ENCODE measurements at places on chromosomes 5 and 9.

GRCh38 chr5:143245929-143246561, 157.4 kb downstream of the NR3C1 start:
- DNase-seq, result no peak

DNA sequence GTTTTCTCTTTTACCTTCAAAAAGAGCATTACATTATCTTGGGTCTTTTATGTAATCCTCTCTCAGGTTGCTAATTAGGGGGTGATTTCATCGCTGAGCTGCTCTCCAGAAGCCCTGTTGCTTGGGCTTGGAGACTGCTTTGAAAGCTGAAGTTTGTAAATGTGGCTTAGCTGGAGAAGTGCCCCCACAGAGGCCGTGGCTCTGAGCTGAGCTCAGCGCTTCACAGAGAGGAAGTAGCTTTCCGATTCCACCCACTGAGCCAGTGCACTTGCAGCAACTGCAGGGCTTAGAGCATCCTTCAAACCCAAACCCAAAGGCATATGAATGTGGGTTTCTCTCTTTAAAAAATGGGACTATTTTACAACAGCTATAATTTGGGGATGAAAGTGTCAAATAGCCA, 13.7 kb upstream of the NXNL2 start:
- DNase-seq, result no peak

GRCh38 chr9:31700252-31701045, 684.0 kb upstream of the ACO1 start:
- DNase-seq, result no peak

GRCh38 chr9:2602704-2603116, 18.9 kb upstream of the VLDLR start:
- no peak for DNase-seq

DNA sequence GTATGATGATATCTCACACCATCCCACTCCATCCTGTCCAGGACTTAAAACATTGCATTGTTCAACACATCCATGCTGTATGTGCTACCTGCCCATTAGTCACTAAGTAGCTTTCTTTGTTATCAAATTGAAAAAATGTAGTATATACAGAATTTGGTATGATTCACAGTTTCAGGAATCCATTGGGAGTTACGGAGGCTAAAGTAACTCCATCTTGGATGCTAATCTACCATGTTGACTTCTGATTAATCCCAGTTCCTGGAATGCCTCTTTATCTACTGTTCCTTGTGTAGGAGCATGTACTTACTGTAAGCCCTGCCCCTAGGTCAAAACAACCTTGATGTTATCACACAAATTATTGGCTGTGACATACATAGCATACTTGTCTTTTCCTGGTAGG, 38.9 kb upstream of the FOXB2 start:
- DNase-seq, result no peak

GRCh38 chr9:112793213-112793810, 42.8 kb downstream of the SNX30 start:
- no peak for DNase-seq

DNA sequence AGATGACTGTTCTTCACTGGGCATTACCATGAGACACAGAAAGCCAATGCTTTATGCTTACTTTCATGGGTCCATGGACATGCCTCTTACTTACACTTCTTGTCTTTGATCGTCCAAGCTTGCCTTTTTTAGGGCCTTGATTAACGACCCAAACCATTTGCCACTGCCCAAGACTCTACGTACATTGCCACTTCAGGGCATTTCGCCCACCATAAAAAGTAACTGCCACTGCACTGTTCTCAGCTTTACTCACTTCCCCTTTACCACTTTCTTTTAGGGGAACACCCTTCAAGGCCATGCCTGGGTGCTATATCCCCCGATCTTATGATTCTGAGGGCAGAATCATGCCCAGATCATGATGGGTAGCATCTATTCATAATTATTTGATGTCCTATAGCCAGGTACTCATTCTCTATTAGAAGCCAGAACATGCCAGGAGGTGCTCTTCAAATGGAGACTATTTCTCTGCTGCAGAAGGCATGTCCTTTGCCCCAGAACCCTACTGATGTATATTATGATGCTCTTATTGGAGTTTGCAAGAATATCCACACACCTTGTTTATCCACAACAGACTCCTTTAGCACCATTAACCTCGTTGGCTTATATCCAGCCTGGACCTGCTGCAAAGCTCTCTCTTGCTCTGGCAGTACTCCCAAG, 64.1 kb upstream of the RAD23B start:
- no peak for DNase-seq

DNA sequence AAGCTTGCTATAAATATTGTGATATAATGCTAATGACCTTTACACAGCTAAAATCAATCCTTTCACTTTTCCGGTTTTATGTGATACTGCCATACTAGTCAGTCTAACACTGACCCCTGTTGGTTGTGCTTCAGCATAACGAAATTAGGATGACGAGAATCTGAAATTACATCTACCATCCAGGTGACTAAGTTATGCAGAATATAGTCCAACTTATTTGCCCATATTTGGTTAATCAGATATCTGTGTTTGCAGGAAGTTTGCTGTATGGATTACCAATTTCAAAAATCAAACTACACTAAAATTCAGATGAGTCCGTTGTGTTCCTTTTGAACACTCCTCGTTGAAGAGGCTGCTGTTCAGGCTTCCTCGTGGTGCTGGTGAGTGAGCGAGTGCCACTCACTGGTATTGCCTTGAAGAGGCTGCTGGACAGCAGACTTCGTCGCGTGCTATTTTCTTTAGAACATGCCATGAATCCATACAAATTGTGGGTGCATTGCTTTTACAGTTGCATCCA, 32.5 kb downstream of the TENT4A start:
- DNase-seq, result peak; percentile 25

- no peak for DNase-seq
These were observed 250.0 kb upstream of the TNC start for GRCh38 chr9:115367780-115368525.

- DNase-seq, result no peak
These were observed 158.5 kb upstream of the RGS7BP start for GRCh38 chr5:64347309-64347708.

- DNase-seq, result peak; percentile 40
These were observed 3.1 kb downstream of the HMCN2 start for GRCh38 chr9:130268521-130269211.

- DNase-seq, result no peak
These were observed 44.5 kb upstream of the DPYSL3 start for GRCh38 chr5:147554261-147554817.

DNA sequence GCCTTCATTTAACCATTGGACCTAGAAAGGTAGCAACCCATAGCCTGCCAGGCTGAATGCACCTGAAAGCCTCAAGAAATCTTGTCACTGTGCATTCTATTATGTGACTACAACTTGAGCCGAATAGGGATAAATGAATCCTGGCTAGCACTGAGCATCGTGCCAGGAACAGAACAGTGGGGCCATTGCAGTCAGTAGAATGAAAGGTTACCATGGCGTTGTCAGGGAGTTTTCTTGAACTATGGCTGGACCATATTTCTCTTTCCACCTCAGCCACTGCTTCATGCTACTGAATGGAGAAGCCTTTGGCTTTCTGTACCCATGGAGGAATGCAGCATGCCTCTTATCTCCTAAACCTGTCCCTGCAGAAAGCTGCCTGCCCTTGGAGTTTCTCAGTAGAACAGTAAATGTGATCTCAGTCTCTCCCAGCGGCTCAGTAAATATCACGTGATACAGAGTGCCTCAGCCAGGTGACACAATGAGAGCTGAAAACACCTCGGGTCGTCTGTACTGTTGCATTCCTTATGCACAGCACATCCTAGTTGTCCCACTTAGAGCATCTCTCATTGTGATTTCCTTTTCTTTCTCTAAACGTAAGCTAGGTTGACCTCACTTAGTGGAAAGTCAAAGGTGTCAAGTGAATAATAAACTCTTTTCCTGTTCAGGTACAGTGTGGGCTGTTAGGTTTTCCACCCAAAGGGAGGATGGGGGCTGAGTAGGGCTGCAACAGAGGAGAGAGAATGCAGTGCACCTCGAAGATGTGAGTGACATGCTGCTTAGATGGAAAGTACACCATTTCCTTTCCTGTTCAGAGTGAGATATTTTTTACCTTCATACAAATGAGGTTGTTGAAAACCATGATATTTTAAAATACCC, 115.3 kb downstream of the MACIR start:
- DNase-seq, result no peak

DNA sequence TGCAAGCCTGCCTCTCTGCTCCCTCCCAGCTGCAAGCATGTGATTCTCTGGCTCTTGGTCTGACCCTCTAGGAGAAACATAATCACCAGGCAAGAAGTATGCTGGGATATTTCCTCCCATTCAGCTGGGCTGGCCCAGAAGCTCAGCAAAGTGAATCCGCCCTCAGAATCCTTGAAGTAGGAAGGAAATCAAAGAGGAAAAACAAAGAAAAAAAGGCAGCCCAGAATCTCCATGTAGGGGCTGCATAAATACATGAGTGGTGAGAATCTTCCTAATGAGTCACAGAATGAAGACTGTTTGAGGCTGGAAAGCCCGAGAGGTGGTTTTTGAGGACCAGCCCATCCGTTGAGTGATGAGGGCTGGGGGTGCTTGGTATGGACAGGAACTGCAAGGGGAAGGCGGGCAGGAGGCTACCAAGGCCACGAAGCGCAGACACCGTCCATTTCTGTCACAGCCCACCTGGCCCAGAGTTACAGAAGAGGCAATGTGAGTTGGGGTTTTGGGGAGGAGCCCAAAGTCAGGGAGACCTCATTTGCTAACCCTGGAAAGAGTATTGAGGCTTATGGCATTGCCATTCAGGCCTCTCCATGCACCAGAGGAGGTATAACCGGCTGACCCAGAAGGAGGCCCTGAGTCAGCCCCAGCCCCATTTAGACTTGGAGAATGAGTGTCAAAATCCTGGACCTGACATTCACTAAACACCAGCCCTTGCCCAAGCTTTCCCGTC, 33.4 kb upstream of the TGFBR1 start:
- DNase-seq, result no peak

- DNase-seq, result no peak
These were observed 182.9 kb downstream of the CD180 start for GRCh38 chr5:67013719-67014118.

- DNase-seq, result no peak
These were observed 1777.1 kb downstream of the MAT2B start for GRCh38 chr5:165282491-165282890.

GRCh38 chr5:77182367-77182766, 28.1 kb upstream of the PDE8B start:
- DNase-seq, result no peak

DNA sequence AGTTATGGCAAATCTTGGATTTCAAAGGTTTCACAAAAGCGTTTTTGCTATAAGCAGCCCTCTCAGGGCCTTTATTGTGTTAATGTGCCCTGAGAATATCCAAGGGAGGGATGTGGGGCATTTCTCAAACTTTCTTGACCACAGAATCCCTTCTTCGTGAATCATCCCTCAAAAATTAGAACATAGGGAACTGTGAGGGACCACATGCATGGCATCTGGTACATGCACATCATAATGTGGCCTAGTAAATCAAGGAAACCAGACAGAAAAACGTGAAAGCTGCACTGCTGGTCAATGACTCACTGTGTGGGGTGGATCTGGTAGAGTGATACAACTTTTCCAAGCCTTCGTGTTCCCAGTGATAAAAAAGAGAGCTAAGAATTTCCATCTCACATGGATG, 22.4 kb downstream of the DDX31 start:
- DNase-seq, result no peak

- DNase-seq, result no peak
These were observed 202.0 kb downstream of the BRINP1 start for GRCh38 chr9:119167267-119167666.

- no peak for DNase-seq
These were observed 110.4 kb upstream of the GRHPR start for GRCh38 chr9:37311938-37312708.

- no peak for DNase-seq
These were observed 121.5 kb downstream of the MAT2B start for GRCh38 chr5:163626904-163627434.

- DNase-seq, result no peak
These were observed 102.7 kb upstream of the CACNA1B start for GRCh38 chr9:137774775-137775386.

- DNase-seq, result no peak
These were observed 351.8 kb downstream of the RAB3C start for GRCh38 chr5:58934629-58935097.
